NCI-H2029 (cell line): ENCODE measurements at places on chromosomes 6 and 20.
A peak's percentile ranks its signal among the peaks of the same experiment; 100 is the strongest.

GRCh38 chr6:45955597-45955996, 60.1 kb downstream of the CLIC5 start:
- DNase-seq = no peak

DNA sequence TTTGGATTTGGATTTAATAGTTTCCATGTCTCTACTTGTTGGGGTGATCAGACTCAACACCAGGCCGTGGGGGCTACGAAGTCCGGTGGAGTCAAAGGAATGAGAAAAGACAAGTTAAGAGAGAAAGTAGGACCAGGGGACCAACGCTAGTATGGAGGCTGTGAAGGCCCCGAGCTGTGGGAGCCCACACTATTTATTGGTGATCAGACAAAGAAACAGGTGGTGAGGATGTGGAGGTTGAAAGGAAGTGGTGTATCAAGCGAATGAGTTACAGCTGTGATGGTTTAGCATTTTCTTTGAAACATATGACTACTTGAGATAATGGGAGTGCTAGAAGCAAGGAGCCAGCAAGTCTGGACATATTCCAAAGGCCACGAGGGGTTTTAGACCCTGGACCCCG, 62.4 kb downstream of the AKAP7 start:
- no peak for DNase-seq

DNA sequence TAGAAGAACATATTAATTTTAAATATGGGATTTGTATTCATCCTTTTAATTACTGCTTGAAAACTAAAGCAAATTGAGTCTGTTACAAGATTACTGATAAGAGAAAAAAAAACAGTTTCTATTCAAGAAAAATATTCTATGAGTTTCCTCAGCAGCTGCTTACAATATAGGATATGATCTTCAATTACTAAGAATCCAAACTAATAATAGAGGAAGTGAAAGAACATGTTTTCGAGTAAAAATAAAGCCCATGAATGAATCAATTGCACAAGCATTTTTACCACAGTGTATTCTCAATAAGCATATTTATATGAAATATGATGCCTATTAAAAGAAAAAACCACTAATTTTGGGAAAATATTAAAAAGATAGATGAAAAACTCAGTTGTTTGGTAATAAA, 63.4 kb downstream of the AHI1 start:
- no peak for DNase-seq

- DNase-seq = no peak
These were observed 60.9 kb upstream of the PRL start for GRCh38 chr6:22357724-22358189.

DNA sequence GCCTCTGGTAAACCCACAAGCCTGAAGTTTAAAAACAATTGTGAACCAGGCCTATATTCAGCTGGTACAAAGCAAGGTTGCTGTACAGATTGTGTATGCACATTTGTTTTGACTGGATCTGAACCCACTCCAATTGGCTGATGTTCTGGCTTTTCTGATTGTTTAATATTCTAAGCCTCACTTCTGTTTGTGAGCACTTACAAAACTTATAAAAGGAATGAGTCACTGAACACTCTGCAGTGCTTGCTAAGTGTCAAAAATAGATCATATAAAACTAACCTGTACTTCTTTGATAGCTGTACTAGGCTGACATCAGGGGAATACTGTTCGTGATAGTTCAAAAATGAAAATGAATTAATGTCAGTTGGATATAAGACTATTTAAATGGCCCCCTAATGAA, 12.1 kb downstream of the COL21A1 start:
- DNase-seq = no peak

DNA sequence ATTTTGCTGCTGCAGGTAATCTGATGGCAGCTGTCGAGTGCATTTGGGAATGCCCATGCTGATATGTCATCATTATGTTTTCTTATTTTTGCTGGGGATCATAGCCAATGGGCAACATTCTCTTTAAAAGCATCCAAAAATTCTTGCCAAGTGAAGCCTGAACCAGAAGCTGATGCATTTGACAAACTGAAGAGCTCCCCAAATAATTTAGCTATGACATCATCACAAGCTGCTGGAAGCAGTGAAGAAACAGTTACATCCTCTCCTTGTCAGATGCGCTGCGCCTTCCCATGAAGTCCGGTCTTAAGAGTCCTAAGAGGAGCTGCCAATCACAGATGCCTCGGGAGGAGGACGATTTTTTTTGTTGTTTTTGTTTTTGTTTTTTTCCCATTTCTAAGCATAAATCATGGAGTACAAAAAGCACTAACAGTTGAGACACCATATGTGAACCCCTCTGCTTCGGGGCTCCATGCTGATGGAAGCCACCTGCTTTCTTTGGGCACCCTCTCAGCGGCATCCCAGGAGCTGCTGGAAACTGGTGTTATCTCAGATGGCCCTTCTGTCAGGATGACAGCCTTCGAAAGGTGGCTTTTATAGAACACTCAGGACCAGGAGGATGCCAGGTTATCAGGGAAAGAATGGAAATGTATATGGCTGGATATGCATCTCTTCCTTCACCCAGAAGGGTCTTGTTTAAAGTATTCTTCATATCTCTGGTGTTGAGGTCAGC, 56.1 kb upstream of the FOXQ1 start:
- no peak for DNase-seq

DNA sequence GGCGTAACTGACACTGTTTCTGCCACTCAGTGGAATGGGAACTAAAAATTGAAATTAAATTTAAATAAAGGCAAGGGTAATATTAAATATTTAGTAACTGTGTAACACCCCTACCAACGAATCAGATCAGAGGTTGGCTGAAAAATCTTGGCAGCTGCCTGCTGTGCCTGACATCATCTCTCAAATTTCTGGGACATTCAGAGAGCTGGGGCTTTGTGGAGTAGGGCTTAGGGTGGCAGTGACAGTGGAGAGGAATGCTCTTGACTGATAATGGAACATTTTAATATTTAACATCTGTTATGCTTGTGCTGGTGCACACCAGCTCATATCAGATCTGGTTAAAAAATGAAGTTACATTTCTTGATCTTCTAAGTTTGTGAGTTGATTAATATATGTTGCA, 62.2 kb downstream of the RFPL4B start:
- no peak for DNase-seq

- no peak for DNase-seq
These were observed 165.8 kb upstream of the CITED2 start for GRCh38 chr6:139540276-139540675.

GRCh38 chr6:11621119-11621518, 83.6 kb downstream of the TMEM170B start:
- peak; percentile 67 for DNase-seq

- DNase-seq = no peak
These were observed 21.6 kb downstream of the TOX2 start for GRCh38 chr20:43936104-43936770.

DNA sequence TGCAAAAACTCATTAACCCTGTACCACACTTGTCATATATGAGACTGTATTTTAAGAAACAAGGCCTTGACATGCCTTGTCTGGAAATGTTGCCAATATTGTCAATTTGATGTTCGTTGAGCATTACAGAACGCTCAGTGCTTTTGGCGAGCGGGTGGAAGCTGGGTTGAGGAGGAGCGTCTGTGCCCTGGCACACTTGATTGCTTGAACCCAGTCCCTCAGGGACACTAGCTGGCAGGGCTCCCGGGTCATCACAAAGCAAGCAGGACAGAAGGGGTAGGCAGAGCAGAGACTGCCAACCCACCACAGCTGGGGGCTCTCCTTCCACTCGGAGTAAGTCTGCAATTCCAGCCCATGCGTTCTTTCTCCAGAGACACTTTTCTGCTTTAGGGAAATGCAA, 286.3 kb downstream of the KHDC1L start:
- no peak for DNase-seq

DNA sequence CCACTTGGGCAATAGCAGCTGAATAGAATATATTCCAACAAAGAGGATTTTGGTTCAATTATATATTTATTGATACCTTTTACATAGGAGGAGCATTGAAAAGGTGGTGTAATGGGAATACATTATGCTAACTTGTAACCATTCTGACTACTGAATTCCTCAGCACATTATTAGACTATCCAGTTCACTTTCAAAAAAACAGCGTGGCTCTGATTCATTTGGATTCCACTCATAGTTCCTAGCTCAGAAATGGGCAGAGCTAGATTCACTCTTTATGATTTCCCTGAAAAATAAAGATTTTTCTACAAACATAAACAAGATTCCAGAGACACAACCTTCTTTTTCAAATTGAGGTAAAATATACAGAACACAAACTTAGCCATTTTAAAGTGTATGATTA, 9.2 kb upstream of the TRERF1 start:
- DNase-seq = no peak

DNA sequence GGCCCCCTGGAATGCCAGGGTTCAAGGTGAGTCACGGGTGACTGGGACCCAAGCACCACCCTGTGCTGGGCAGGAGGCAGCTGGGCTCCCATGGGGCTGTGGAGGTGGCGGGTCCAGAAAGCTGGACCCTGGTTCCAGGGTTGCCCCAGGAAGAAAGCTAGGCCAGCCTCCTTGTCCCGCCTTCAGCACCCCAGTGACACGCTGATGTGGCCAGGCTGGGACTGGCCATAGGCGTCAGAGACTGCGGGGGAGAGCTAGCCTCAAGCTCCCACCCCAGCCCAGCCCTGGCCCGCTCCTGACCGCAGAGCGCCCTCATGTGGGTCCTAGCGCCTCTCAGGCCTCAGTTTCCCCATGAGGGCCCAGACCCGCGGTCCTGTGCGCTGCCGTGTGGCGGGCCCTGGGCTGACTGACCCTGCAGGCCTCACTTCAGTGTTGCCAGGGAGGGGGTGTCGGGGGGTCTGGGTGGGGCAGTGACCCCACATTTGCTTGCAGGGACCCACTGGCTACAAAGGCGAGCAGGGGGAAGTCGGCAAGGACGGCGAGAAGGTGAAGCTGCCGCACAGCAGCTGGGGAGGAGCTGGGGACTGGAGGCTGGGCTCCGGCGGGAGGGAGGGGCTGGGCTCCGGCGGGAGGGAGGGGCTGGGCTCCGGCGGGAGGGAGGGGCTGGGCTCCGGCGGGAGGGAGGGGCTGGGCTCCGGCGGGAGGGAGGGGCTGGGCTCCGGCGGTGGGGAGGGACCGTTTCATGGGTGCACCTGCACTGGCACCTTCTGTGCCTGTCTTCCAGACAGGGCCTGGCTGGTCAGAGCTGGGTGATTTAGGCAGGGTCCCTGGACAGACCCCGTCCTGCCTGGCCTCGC, 7.9 kb downstream of the COL9A3 start:
- DNase-seq = no peak

GRCh38 chr6:137102050-137102848, 57.5 kb upstream of the IL20RA start:
- DNase-seq = no peak

- no peak for DNase-seq
These were observed 427.9 kb downstream of the QKI start for GRCh38 chr6:163842467-163842866.

DNA sequence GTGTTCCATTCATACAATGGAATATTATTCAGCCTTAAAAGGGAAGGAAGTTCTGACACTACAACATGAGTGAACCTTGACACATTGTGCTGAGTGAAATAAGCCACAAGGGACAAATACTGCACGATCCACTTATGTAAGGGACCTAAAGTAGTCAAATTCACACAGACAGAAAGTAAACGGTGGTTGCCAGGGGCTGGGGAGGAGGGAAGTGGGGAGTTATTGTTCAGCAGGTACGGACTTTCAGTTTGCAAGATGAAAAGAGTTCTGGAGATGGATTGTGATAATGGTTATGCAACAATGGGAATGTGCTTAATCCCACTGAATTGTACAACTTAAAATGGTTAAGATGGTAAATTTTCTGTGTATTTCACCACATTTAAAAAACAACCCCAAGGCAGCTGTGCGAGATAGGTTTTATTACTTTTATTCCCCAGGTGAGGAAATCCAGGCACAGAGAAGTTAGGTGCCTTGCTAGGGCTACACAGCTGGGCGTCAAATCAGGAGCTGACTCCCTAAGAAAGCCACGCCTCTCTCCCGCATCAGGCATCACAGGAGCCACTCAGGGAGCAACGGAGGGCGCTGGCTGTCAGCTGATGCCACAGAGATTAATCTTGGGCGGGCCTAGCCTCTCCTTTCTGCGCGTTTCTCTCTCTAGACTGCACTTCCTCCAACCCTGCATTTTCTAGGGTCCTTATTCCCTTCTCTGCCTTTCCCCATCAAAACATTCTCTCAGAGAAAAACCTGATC, 9.3 kb upstream of the TRAF3IP2 start:
- DNase-seq = no peak

- no peak for DNase-seq
These were observed 195.1 kb upstream of the CITED2 start for GRCh38 chr6:139569566-139569965.

DNA sequence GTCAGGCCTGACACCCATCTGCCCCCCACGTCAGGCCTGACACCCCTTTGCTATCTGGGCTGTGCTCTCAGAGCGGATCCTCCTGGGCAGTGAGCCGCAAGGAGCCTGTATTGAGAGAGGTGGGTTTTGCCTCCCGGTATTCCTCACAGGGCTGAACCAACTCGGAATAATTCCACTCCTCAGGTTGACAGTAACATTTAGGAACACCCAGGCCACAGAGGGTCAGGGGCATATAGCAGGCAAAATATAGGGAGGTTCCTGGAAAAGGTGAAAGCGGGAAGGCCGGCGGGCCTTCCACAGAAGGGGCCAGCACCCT, 6.8 kb upstream of the FGD2 start:
- no peak for DNase-seq

GRCh38 chr6:2197984-2198383, 47.4 kb downstream of the GMDS start:
- no peak for DNase-seq

- DNase-seq = no peak
These were observed 12.6 kb upstream of the UBR2 start for GRCh38 chr6:42551217-42551616.

- DNase-seq = no peak
These were observed 363.8 kb downstream of the RNGTT start for GRCh38 chr6:88599571-88599970.

- no peak for DNase-seq
These were observed 110.9 kb upstream of the SLC22A16 start for GRCh38 chr6:110587328-110587727.

- DNase-seq = no peak
These were observed 756.4 kb upstream of the MMS22L start for GRCh38 chr6:98039443-98039842.

DNA sequence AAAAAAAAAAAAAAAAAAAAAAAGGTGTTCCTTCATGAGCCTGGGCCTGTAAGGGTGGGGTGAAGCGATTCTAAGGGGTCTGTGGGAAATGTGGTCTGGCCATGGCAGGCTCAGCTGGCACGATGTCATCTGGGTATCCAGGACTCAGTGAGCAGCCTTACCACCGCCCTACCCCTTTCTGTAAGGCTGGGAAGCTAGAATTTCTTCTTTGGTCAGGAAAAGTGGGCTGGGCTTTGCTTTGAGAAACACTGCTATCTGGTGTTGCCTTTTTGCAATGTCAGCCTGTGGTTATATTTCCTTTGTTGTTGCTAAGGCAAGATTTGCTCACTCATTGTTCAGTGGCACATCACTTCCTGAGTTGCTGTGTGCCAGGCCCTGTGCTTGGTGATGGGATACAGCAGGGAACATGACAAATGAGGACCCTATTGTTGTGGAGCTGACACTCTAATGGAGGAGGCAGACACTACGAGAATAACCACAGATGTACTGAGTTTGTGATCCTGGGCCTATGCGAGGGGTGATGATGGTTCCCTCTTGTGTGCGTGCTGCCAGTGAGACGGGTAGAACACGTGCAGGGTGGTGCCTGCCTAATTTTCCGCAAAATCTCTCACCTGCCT, 45.9 kb upstream of the ZNFX1 start:
- no peak for DNase-seq
